ENCODE measurements at places on chromosomes 7 and 10.

- no peak for DNase-seq
Observed at GRCh38 chr10:60155943-60156683, 233.6 kb downstream of the ANK3 start.

- DNase-seq: no peak
Observed at GRCh38 chr7:3240826-3241430, 60.1 kb upstream of the SDK1 start.

GRCh38 chr10:103481974-103482531 is 3.0 kb upstream of the CALHM3 start:
- peak; percentile 86 for DNase-seq

- DNase-seq: no peak
Observed at GRCh38 chr10:52376694-52377354, 62.7 kb downstream of the DKK1 start.

DNA sequence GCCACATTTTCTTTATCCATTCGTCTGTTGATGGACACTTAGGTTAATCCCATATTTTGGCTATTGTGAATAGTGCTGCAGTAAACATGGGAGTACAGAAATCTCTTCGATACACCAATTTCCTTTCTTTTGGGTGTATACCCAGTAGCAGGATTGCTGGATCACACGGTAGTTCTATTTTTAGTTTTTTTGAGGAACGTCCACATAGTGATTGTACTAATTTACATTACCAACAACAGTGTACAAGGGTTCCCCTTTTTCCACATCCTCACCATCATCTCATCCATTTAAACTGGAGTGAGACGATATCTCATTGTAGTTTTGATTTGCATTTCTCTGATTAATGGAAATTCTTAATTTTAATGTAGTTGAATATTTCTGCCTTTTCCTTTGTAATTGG is 19.3 kb downstream of the VKORC1L1 start:
- DNase-seq: no peak

GRCh38 chr10:11170993-11171851 is 153.6 kb downstream of the CELF2 start:
- peak; percentile 37 for DNase-seq

GRCh38 chr7:152894295-152895170 is 135.0 kb downstream of the ACTR3B start:
- DNase-seq: peak; percentile 38

GRCh38 chr7:31858055-31858454 is 171.0 kb downstream of the PPP1R17 start:
- DNase-seq: no peak

GRCh38 chr10:76618171-76618570 is 1019.4 kb downstream of the KCNMA1 start:
- DNase-seq: no peak

- peak; percentile 87 for DNase-seq
Observed at GRCh38 chr10:79067241-79068202, 1.2 kb upstream of the ZMIZ1 start.

DNA sequence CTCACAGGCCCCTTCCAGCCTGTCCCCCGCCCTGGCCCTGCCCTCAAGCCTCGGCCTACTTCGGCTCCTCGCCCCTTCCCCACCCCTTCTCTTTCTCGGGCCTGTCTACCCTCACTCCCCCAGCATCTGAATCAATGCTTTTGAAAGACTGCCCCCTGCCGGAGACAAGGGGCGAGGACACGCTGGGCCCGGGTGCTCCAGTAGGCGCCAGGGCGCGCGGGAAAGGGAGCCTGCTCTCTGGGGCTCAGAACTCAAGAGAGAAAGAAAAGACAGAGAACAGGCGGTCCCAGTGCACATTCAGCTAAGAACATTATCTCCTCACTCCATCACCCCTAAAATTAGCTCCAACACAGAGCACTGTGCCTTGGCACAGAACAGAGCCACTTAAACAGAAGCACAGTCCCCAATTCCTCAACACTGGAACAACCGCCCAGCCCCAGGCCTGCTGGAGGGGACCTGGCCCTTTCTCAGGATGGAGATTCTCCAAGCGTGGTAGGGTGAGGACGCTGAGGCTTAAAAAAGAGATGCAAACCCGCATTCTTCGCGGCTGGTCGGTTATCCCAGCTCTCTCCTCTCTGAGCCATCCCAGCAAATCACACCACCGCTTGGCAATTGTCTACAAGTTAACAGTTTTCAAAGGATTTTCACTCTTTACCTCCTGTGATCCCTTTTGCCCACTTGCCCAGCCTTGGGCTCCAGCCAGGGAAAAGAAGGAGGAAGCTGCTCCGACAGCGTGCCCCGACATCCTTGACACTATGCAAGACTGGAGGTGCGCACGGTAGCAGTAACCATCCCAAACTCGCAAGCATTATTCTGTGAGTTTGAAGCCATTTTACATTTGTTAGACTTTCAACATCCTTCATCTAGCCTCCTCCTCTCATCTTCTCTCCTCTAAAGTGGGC is 2.1 kb downstream of the GIGYF1 start:
- DNase-seq: peak; percentile 84

DNA sequence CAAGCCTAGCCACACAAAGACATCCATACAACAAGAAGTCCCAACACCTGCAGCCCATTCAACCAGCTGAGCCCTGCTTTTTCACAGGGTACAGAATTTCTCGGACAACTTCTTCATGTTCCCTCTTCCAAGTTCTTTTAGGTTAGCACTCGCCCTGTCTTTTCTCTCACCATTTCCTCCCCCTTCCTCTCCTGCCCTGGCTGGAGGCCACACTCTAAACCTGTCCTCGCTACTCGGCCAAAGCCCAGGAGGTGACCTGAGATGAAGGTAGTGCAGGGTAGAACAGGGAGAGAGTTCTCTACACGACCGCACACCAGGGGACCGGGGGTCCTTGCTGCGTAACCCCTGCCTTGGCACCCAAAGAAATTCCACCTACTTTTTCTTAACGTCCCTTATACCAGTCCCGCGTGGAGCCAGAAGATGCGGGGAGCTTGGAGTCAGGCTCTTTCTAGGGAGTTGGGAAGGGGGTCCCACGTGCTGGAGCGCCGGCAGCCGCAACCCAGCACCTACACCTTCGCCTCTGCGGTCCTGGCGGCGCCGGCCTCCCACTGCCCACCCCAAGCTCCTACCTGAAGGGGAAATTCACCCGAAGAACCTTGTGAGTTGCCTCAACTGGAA is 16.0 kb upstream of the DLX6 start:
- DNase-seq: no peak

- DNase-seq: no peak
Observed at GRCh38 chr10:129322933-129323820, 143.9 kb upstream of the MGMT start.

DNA sequence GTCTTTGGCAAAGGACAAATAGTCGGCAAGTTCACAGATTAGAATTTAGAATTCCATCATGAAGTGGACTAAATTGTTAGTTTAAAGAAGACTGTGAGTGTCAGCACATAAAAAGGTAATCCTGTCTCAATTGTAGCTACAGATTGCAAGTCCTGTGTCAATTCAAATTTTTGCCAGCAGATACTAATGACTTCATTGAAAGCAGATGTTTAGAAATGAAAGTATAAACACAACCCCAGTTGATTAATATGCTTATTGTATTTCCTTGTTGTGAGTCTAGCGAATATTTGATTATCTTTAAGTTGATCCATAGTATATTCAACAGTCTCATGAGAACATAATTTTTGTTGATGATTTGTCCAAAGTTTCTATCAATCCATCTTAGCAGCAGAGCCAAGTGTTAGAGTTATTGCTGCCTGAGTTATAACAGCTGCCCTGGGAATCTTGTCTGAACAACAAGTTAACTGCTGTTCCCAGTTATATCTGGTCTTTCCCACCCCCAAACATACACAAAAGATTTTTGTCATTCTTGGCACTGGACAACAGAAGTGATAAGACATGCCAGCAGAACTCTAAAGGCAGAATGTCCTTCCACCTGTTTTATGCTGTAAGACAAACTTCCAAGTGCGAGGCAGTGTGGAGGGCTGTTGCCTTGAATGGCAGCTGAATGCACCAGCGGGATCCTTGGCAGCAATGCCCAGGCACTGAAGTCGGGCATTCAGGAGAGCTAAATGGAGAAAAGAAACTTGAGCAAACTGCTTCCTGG is 21.3 kb upstream of the HERPUD2 start:
- DNase-seq: no peak

GRCh38 chr7:126768836-126769235 is 483.9 kb downstream of the GRM8 start:
- no peak for DNase-seq
